ENCODE measurements at places on chromosomes 13 and 19. TPM values are rescaled to one million over a fixed set of nuclear protein-coding genes. Genes with fewer than 3 reads are reported as not detected.

Gene SBK2
- not detected for total RNA-seq

GRCh38 chr19:9032136-9032631, 22.0 kb upstream of the MUC16 start:
- no peak for DNase-seq

GRCh38 chr13:29136341-29136740, 316.2 kb downstream of the MTUS2 start:
- no peak for DNase-seq

DNA sequence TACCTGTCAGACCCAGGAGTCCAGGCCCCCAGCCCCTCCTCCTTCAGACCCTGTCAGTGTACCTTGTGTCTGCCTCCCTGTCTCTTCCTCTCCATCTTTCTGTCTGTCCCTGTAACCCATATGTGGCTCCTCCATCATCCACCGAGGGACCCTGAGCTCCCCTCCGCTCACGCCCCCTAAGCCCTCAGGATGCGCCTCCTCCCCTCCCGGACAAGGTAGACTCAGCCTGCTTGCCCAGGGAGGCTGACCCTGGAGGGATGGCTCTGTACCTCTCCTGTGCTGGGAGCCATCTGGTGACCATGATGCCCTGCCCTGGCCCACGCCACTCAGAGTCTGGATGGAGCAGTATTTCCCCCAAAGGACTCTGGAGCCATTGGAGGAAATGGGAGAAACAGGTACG, 1.0 kb upstream of the CAPN12 start:
- DNase-seq = no peak

GRCh38 chr13:110010404-110011138, 224.2 kb upstream of the IRS2 start:
- peak; percentile 91 for DNase-seq

DNA sequence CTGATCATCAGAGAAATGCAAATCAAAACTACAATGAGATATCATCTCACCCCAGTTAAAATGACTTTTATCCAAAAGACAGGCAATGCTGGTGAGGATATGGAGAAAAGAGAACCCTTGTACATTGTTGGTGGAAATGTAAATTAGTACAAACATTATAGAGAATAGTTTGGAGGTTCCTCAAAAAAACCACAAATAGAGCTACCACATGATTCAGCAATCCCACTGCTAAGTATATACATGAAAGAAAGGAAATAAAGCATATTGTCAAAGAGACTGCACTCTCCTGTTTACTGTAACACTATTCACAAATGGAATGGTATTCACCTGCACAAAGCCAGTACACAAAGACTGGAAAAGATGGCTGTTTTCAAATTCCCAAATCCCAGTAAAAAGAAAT, 1233.7 kb downstream of the PCDH17 start:
- no peak for DNase-seq

DNA sequence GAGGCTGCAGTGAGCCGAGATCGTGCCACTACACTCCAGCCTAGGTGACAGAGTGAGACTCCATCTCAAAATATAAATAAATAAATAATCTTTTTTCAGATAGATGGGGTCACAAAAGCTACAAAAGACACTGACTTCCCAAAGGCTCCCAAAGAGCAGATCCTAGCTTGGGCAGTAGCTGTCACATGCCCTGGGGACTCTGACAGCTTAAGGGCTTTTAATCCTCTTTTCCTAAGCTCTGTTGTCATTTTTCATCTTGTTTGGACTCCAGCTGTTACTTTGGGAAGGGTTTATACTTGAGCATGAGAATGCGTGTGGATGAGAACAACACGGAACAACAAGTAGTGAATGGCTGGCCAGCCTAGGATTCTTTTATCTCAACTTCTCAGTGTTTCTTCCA, 231.7 kb downstream of the MZT1 start:
- no peak for DNase-seq

DNA sequence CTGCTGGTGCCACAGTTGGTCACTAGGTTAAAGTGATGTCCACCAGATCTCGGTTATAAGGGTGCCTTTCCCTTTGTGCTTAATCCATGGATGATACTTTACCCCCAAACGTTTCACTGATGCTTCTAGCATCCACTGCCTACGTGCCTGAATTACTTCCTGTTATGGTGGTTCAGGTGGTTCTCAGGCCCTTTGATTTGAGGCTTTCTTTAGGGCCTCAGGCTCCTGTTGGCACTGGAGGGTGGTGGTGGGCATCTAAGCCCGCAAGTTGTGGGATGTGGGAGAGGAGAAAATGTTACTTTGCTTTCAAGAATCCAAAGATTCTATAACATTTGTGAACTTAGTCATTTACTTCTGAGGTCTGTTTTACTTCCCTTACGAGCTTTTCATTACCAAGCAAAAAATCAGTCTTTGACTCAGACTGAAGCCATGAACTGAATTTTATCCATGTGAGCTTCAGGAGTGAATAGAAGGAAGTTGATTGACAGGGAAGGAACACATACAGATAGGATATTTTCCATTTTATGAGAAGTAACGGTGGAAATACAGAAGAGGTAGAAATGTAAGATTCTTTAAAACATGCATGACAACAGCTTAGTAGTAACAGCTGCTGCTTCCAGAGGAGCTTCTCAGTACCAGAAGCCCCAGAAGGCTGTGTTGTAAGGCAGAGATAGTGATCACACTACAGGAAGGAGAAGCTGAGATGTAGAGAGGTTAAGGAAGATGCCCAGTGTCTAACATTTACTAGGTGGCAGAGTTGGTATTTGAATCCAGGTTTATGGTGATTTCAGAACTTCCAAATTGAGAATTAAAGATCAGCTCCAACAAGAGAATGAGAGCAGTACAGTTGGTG, 65.0 kb downstream of the ARHGEF7 start:
- DNase-seq = no peak

DNA sequence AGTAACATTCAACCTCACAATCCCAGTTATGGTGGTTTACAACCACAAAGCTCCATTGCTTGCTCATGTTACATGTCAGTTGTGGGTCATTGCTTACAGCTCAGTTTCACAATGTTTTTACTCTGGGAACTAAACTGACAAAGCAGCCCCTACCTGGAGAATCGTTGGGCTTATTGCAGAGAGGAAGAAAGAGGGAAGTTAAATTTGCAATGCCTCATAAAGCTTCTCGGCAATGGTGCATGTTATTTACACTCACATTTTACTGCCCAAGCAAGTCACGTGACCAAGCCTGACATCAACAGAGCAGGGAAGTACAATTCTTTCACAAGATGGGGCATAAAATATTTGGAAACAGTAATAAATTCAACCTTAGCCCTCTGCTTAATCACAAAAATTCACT, 441.6 kb downstream of the TDRD3 start:
- DNase-seq = no peak

- DNase-seq = no peak
These were observed at the start of gene ZNF880 for GRCh38 chr19:52369559-52370340. TSS of gene ZNF880 (plus strand) at chr19:52369923. CDS start at chr19:52369966, 43 bp downstream.

DNA sequence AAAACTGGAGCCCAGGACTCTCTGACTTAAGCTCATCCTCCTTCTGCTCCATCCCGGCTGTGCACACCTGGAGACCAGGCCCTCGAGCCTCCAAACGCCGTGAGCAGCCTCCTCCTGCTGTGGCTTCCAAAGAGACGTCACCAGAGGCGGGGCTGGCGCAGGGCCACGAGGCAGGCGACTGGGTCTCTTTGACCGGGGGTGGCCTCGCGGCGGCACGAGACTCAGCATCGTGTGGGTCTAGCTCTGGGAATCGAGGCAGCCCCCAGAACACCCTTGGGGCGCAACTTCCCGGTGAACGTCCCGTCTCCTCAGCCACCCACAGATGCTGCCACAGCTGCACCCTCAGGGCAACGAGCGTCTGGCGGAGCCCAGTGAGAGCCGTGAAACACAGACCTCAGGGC, 22.8 kb downstream of the RASA3 start:
- DNase-seq = no peak

DNA sequence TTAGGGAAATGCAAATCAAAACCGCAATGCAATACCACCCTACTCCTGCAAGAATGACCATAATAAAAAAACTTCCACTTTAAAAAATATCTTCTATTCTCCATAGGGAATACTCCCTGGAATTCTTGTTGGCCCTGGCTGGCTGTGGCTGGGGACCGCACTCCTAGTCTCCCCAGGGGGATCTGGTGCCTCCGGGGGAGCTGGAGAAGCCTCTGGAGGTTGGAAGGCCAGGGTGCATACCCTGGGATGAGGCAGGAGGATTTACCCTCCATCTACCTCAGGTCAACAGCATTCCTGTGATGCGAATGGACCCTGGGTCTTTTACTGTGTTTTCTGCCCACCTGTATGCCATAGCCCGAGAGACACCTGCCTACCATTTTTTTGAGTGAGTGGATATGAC, 120.0 kb upstream of the ZNF536 start:
- no peak for DNase-seq

- no peak for DNase-seq
These were observed 2.6 kb downstream of the FAM187B start for GRCh38 chr19:35225951-35226350.

- no peak for DNase-seq
These were observed 492.5 kb upstream of the TSHZ3 start for GRCh38 chr19:31841755-31842154.

GRCh38 chr13:85509512-85509911, 289.7 kb downstream of the SLITRK6 start:
- no peak for DNase-seq

DNA sequence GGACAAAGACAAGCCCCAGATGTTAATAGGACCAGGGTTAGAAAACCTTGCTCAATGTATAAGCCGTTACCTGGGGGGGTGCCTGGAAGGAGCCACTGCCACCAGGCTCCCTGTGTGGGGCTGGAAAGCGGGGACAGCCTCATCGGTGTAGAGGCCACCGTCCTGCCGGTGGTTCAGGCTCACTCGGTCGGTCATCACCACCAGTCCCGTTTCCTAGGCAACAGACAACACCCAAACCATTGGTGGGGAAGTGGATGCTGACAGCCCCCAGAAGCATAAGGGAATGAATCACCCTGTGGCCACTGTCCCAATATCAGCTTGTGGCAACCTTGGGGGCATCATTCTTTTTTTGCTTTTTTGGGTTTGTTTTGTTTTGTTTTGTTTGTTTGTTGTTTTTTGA, 55.8 kb downstream of the CPAMD8 start:
- DNase-seq = no peak

Gene ZNF628
- 4.8 TPM for total RNA-seq

- no peak for DNase-seq
These were observed 34.4 kb upstream of the TUBGCP3 start for GRCh38 chr13:112622375-112622774.

- no peak for DNase-seq
These were observed 36.3 kb upstream of the MLNR start for GRCh38 chr13:49183672-49184325.

Gene HSD17B14
- total RNA-seq = 9.9 TPM

DNA sequence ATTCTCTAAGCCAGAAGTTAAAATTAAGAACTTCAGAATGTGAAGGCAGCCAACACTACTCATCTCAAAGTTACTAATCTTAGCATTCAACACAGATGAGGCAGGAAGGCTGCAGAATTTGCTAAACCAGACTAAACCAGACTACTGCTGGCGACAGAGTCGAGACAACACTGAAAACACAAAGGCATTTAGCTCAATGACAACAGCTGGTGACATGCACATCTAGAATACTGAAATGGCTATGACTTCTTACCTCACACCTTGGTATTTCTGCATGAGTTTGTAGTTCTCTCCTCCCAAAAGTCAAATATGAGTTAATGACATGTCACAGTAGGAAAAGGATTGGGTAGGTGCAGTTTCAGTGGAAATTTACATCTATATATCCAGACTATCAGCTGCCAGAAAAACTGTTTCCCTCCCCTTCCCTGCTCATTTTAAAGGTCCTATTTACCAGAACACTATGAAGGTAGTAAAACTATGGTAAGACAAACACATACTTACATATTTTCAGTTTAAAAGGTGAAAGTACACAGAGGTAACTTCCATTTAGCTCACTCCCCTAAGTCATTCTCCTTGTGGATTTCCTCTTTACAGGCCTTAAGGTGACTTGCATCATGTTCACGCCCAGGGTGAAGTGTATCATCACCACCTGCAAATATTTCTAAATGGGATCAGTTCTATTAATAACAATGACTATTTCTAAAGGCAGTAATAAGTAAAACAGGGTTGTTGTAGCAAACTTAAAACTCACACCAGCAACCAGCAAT, 21.4 kb downstream of the FOXO1 start:
- no peak for DNase-seq

Gene NKG7
- not detected for total RNA-seq

DNA sequence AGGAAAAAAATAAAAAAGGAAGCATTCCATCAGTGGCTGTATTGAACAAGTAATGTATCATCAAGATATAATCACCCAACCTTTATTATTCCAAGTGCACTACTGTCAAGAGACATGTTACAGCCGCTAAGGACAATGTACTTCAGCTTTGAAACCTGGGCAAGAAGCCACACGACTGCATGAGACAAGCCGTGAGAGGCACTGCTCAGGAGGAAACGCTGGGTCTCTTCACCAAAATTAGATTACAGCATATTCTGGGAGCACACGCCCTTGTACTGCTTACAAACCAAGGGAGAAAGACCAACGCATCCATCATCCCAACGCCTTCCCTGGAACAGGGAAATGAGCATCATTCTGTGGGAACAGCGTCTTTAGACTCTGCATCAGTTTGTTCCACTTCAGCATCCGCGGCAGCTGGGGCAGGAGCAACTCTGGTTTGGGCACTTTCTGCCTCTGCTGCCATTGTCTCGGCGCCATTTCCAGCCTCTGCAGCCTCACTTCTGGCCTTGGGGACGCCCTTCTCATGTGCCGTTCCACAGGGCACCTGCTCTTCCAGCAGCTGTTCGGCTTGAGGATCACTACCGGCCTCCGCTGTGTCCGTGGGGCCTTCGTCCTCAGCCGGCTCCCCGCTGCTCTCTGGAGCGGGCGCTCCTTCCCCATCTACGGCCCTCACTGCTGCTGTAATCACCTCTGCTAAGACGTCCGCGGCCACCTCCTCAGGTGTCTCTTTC, 22.4 kb upstream of the BRD4 start:
- DNase-seq = no peak

Gene PAK4
- 9.2 TPM for total RNA-seq

- DNase-seq = no peak
These were observed 5.6 kb upstream of the GPR42 start for GRCh38 chr19:35365303-35365702.

Gene FGF22
- total RNA-seq = not detected

Gene SMAD9
- total RNA-seq = 2.1 TPM

GRCh38 chr19:2171349-2172145, 7.8 kb downstream of the DOT1L start:
- DNase-seq = no peak

- DNase-seq = no peak
These were observed 37.3 kb downstream of the CILP2 start for GRCh38 chr19:19575411-19575810.

- no peak for DNase-seq
These were observed 12.0 kb downstream of the ETFB start for GRCh38 chr19:51354103-51354741.

DNA sequence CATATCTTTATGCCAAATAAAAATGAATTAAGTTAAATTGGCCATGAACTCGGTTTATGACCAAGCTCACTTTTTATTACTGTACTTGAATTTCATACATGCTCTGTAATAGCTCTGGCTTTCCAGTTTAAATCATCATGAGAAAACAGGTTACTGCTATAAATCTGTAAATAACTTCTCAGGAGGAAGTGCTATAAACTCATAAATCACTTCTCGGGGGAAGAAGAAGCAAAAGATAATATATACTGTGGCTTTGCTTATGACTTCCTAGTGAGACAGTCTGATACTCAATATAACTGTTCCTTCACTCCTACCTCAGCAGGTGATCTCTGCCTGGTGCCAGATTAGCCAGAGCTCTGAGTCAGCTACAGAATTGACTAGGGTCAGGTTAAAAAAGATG, 12.5 kb downstream of the SUPT20H start:
- no peak for DNase-seq

- DNase-seq = peak; percentile 57
These were observed 717 bp upstream of the NALCN start for GRCh38 chr13:101417043-101417406.

GRCh38 chr19:10815007-10815536, 20.9 kb downstream of the TMED1 start:
- DNase-seq = no peak
